Globus pallidus (tissue), 1 donor: ENCODE measurements at places on chromosomes 16 and 17.

DNA sequence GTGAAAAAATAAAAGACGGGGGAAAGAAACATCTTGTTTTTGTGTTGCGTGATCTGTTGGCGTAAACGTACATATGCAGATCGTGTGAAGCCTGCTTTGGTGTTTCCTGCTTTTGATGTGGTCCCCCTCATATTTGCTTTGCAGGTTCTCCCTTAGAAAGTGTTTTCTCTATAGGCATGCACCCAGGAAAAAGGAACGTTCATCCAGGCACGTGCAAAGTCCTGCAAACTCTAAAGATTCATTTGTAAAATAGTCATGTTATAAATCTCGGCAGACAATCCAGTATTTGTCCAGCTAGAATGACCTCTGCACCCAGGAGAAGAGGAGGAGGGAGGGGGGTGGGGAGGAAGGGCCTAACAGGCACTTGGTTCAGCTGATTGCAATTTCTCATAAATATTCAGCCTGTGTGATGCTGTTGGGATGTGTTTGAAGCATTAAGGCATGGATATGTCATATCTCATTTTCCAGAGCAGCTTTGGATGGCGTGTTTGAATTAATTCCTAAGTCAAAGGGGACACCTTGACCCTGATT, 40.3 kb upstream of the DDX52 start:
- DNase-seq = peak; percentile 7

DNA sequence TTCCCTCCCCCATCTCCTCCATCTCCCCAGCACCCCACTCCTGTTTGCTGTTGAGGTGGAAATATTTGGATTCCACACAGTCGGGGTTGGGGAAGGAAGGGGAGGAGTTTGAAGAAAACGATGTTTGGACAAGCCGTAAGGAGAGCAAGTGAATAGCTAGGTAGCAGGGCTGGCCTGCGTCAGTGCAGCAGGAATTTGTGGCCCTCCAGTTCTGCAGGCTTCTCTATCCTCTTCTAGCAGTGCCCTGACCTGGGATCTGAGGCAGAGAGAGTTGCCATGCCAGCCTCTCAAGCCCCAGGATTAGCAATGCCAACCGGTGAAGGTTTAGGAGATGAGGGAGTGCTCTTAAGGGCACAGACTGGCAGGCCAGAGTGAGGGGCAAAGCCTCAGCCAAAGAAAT, 12.5 kb downstream of the TLCD2 start:
- DNase-seq = no peak

DNA sequence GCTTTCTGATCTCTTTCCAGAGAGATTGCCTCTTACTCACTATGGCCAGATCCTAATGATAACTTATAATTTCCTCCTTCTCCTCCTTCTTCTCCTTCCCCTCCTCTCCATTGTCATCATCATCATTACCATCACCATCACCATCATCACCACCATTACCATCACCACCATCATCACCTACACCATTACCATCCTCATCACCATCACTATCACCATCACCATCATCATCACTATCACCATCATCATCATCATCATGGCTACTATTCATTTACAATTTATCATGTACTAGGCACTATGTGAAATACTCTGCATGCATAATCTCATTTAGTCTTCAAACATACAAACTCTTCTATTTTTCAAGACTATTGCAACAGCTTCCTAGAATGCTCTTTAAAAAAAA, 540.9 kb upstream of the C16orf82 start:
- no peak for DNase-seq

GRCh38 chr16:86924537-86924936, 346.2 kb downstream of the FOXL1 start:
- DNase-seq = no peak

GRCh38 chr17:16486373-16487250, 5.4 kb downstream of the LRRC75A start:
- DNase-seq = no peak

GRCh38 chr16:23862556-23862955, 26.8 kb downstream of the PRKCB start:
- DNase-seq = no peak

DNA sequence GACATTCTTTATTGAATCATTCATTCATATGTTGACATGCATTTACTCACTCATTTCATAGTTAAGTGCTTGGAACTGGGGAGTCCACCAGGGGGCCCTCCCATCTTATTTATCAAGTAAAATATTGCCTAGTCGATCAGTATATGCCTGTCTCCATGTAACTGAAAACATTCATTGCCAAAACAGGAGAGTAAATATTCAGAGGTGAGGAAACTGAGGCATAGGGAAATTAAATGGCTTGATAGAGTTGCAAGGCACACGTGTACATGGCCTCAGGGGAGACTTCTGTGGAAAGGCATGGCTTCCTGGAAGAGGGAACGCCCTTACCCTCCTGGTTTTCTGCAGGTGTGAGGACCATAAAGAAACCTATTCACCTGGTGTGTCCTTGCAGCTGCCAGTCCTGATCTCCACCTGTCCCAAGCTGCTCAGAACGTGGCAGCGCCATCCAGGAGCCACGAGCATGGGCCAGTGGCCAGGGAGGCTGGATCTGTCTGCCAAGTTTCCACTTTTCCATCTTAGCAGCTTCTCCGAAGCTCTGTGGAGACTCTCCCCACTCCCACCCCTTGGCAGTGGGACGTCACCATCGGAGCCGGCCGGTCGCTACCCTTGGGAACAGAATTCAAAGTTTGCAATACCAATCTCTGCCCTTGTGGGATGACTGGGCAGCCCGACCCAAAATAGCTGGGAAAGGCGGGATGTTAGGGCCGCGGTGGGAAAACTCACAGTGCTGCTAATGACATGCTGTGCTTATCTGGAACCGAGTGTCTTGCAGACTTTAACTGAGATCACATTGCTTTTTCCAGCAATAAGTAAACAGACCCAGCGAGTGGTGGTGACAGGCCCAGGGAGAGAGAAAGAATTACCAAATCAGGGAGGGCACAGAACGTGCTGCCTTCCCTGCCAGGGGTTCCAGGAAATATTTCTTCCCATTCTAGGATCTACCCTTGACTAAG, 4.1 kb upstream of the C1QTNF1 start:
- DNase-seq = no peak

- DNase-seq = no peak
Measured at GRCh38 chr16:23518435-23518891, 8.2 kb upstream of the GGA2 start.

DNA sequence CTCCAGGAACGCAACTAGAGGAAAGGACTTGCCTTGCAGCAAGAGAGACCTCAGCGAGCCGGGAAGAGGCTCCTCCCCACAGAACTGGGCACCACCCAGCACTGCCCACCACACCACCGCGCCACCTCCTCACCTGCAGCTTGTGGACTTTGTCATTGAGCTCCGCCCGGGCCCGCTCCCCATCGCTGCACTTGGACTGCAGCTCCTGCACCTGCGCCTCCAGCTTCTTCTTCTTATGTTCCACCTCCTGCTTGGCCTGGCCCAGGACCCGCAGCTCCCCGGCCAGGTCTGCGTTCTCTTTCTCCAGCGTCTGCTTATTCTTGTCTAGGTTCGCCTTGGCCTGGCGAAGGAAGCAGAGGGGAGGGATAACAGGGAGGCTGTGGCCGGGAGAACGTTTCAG, 76.7 kb downstream of the NDE1 start:
- DNase-seq = no peak

DNA sequence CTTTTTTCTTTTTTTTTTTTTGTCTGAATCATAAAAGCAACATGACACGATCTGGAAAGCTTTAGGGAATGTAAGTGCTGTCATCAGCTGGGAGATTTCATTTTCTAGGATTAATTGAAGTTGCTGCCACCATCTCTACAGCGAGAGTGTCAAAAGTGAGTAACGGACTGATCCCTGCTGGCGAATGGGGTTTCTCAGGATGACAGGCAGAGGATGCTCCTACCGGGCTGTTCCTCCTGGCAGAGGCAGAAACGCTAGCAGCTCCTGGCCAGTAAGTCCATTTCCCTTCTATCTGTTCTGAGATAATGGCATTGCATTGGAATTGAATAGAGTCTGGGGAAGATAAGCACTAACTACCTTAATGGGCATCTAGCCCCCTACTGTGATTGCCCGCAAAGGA, 80.5 kb upstream of the KIFC3 start:
- DNase-seq = no peak

DNA sequence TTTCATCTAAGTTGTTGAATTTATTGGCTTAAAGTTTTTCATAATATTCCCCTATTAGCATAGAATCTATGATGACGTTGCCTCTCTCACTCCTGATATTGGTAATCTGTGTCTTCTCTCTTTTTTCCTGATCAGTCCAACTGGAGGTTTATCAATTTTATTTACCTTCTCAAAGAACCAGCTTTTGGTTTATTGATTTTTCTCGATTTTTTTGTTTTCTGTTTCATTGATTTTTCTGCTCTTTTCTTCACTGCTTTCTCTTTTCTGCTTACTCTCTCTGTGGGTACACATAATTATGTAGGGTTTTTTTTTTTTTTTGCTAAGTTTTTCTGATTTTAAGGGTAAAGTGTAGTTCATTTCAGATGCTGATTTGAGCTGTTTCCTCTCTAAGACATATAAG, 29.7 kb downstream of the MRTFB start:
- DNase-seq = no peak

DNA sequence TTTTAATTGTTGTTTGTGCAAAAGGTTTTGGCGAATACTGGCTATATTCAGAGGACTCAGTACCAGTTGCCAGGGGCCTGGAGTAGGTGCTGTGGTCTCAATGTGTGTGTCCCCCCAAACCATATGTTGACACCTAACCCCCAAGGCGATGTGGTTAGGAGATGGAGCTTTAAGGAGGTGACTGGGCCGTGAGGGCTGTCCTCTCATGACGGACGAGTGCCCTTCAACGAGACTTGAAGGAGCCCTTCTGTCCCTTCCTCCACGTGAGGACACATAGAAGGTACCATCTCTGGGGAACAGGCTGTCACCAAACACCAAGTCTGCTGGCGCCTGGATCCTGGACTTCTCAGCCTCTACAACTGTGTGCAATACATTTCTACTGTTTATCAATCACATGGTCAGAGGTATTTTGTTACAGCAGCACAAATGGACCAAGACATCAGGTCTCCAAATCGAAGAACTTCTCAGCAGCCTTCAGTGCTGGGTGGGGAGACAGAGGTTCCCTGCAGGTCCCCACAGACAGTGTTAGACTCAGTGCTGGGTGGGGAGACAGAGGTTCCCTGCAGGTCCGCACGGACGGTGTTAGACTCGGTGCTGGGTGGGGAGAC, 24.8 kb upstream of the METRNL start:
- DNase-seq = no peak

GRCh38 chr16:81636298-81636993, 142.6 kb upstream of the PLCG2 start:
- DNase-seq = no peak

DNA sequence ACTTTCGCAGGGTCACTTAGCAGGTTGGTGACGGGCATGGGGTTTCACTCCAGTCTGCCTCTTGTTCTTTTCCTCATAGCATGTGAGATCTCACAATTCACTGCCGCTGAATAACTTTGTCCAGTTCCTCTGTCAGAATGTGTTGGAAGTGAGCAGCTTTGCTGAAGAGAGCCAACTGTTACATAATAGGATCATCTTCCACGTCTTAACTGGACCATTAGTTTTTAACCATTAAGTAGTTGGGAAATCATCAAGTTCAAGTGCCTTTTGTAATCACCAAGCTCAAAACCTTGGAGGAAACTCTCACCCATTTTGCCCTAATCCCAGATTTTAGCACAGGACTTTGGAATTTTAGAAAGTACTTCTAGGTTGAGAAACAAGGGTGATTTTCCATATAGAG, 290.6 kb downstream of the WWOX start:
- DNase-seq = no peak

DNA sequence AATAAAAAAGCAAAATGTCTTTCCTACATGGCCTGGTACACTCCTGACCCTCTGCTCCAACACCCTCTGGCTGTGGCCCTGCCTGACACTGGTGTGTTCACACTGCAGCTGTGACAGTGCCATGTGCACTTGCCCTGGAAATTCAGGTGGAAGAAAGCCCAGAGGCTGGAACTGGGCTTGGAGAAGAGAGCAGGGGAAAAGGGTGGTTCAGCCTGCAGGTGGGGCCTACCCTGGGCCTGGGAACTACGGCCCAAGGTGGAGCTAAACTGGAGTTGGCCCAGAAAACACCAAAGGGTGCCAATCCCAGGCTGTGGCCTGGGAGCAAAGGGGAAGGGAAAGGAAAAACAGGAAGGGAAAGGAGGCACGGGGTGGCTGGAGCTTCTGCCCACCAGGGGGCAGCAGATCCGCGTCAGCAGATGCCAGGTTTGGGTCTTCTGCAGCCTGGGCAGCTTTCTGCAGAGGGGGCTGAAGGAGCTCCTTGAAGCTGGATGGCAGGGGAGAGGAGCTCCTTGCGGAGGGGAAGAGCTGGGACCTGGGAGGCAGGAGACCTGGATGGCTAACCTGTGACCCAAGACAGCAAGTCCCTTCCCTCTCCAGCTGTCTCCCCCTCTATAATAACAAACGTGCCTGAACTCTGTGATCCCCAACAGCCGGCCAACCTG, 15.4 kb upstream of the CTCF start:
- DNase-seq = peak; percentile 52

DNA sequence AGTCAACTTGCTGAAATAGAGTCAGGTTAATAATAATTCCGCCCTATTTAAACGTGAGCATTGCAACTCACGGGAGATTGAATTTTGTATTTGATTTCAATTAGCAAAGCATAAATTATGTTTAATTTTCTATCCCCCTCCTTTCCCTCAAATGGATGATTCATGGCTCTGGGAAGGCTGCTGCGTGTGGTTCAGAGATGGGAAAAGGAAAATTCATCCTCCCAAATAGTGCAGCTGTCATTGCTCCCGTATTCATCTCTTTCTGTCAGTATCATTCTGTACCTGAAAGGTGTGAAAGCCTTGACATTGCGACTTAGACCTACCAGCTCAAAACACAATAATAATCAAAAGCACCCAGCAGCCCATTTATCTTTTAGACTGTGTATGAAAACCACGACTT, 447.3 kb downstream of the HS3ST4 start:
- no peak for DNase-seq

GRCh38 chr17:43595466-43595865, 49.3 kb upstream of the ETV4 start:
- DNase-seq = no peak

DNA sequence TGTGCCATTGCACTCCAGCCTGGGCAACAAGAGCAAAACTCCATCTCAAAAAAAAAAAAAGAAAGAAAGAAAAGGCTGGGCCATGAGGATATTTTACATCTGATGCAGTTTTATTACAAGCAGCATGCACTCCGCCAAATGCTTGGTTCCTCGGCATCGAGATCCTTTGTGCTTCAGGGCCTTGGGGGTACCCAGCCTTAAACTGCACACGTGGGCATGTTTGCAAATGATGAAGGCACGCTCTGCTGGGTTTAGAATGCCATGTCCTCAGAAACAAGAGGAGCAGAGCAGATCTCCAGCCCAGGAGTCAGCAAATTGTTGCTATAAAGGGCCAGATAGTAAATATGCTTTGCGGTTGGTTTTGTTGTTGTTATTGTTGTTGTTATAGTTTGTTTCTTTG, 153.2 kb downstream of the KATNIP start:
- DNase-seq = no peak

DNA sequence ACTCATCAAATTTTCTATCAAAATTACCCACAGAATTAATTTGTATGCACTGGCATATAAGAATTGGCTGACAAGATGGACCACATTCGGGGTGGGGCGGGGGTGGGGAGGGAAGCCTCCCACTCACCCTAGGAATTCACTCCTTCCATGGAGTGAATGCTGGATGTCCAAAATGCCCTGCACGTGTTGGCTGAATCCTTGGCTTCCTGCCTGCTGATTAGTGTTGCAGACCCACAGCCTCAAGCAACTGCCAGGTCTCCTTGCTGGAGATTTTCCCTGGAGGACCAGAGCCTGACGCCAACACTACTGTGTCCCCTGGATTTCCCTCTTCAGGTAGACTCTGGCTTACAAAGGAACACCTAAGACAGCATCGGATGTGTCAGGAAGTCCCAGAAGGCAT, 575.7 kb upstream of the CDH11 start:
- DNase-seq = no peak

GRCh38 chr16:56355786-56356275, 69.5 kb downstream of the AMFR start:
- DNase-seq = no peak
